Muscle of arm (tissue), 14 donors: ENCODE measurements at places on chromosomes 6 and 20. TPM values are rescaled to one million over a fixed set of nuclear protein-coding genes. Genes with fewer than 3 reads are reported as not detected.

The LBP gene
- polyA plus RNA-seq, result not detected

The PABPC1L gene
- polyA plus RNA-seq, result 45.5 TPM

The APCDD1L gene
- polyA plus RNA-seq, result 6.8 TPM

The SOX4 gene
- polyA plus RNA-seq, result 38.5 TPM

The GTSF1L gene
- polyA plus RNA-seq, result not detected

The HLA-G gene
- polyA plus RNA-seq, result 6.5 TPM

The DZANK1 gene
- polyA plus RNA-seq, result 2.8 TPM

The NOX3 gene
- not detected for polyA plus RNA-seq

The CLDN20 gene
- 1.2 TPM for polyA plus RNA-seq

The CLPSL1 gene
- polyA plus RNA-seq, result not detected

The HLA-DQB1 gene
- 7.0 TPM for polyA plus RNA-seq

The LGSN gene
- not detected for polyA plus RNA-seq

The PACRG gene
- not detected for polyA plus RNA-seq

The C20orf202 gene
- 0.55 TPM for polyA plus RNA-seq

The GABRR2 gene
- polyA plus RNA-seq, result 1.5 TPM

The TMEM170B gene
- polyA plus RNA-seq, result 5.7 TPM

The SLC16A10 gene
- 2.7 TPM for polyA plus RNA-seq

The BPI gene
- polyA plus RNA-seq, result not detected

The ULBP1 gene
- 0.66 TPM for polyA plus RNA-seq

The LZTS3 gene
- 3.6 TPM for polyA plus RNA-seq

The VSTM2L gene
- polyA plus RNA-seq, result 2.9 TPM

The GPR6 gene
- polyA plus RNA-seq, result not detected

The DNAH8 gene
- polyA plus RNA-seq, result not detected

The HSPA1L gene
- polyA plus RNA-seq, result 3.8 TPM

The PRR3 gene
- 26.0 TPM for polyA plus RNA-seq

The TGM2 gene
- 13.9 TPM for polyA plus RNA-seq

The PRDM13 gene
- polyA plus RNA-seq, result not detected

The SPATS1 gene
- polyA plus RNA-seq, result not detected

The SLC22A23 gene
- polyA plus RNA-seq, result not detected

The BLTP3A gene
- polyA plus RNA-seq, result 10.4 TPM

The DEK gene
- polyA plus RNA-seq, result 157 TPM

The ANKRD66 gene
- 0.30 TPM for polyA plus RNA-seq

The MYB gene
- 9.3 TPM for polyA plus RNA-seq

The FLRT3 gene
- polyA plus RNA-seq, result 42.3 TPM

The LAMP5 gene
- 0.25 TPM for polyA plus RNA-seq

The CST7 gene
- 1.1 TPM for polyA plus RNA-seq

The KAT14 gene
- polyA plus RNA-seq, result 21.7 TPM

The PLG gene
- polyA plus RNA-seq, result 9.3 TPM

The GATA5 gene
- polyA plus RNA-seq, result 0.06 TPM

The PTGIS gene
- polyA plus RNA-seq, result not detected

The XKR7 gene
- 0.09 TPM for polyA plus RNA-seq

The WFDC12 gene
- polyA plus RNA-seq, result not detected

The EDN1 gene
- 2.5 TPM for polyA plus RNA-seq

The DEFB124 gene
- polyA plus RNA-seq, result 1.3 TPM

The HLA-DOB gene
- polyA plus RNA-seq, result not detected

The RIPPLY2 gene
- 0.33 TPM for polyA plus RNA-seq

The PSMB9 gene
- 5.2 TPM for polyA plus RNA-seq

The SAMD5 gene
- 2.4 TPM for polyA plus RNA-seq

The PLEKHG1 gene
- 14.6 TPM for polyA plus RNA-seq

The PRDM1 gene
- polyA plus RNA-seq, result 3.2 TPM

The TEAD3 gene
- polyA plus RNA-seq, result 63.9 TPM

The ZSCAN31 gene
- polyA plus RNA-seq, result not detected
